Left renal cortex interstitium (tissue), 4 donors: ENCODE measurements at places on chromosomes 11 and 22.

DNA sequence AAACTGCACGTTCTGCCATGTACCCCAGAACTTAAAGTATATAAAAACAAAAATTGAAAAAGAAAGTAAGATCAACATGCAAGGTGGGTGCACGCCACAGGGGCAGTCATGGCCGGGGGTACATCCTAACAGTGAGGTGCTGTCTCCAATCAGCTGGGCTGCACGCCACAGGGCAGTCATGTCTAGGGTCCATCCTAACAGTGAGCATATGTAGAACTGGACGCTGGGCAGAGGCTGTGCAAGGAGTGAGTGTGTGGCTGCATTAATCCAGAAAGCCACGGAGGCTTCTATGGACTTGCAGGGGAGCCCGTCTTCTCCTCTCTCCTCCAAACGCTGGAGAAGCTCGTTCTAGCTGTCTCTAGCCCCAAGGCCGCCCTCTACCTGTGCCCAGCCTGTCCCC, 1105.0 kb downstream of the BRD1 start:
- no peak for DNase-seq

DNA sequence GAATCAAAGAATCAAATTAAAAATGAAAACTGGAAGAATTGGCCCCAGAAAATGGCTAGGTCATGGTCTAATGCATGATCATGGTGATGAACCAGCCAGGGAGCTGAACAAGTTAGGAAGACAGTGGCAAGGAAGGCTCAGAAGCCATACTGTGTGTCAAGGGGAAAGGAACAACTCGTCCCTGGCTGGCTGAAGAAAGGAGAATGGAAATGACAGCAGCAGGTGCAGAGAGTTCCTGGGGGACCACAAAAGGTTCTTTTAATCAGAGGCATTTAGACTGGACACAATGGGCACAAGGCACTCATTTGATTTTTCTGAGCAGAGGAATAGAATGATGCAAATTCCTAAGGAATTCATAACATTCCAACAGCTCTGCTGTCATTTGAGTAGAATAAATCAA, 209.9 kb downstream of the LARGE1 start:
- no peak for DNase-seq

GRCh38 chr11:64851831-64852351, 7.4 kb upstream of the CDC42BPG start:
- no peak for DNase-seq

DNA sequence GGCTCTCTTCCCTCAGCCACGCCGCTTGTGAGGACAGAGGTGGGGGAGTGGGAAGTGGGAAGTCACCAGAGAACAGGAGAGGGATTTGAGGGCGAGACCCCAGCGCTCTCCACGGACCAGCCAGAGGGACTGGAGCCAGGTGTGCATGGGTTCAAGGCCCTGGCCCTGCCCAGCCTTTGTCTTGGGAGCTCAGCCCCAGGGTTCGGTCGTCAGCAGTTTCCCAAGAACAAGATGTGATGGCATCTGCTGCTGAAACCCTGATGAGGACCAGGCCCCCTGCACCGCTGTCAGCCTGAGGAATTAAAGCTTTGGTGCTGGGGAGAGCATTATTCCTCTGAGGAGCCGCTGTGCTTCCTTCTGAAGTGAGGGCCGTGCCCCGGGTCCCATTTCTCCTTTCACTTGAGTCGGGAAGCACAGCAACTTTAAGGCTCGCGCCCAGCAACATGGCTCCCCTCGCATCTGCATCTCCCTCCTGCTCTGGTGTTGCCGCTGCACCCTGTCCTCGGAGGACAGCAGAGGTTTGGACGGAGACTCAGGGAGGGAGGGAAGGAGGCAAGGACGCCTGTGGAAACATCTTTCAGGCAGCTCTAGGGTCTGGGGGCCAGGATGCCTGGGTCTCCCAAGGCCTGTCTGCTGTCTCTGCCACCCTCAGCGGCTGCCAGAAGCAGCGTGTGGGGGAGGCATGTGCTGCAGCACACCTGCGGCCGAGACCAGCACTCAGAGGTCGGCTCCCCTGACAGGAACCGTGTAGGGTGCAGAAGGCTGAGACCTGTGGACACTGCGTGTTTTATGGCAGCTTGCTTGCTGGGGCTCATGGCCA, 3.8 kb downstream of the IFITM5 start:
- DNase-seq = no peak

- no peak for DNase-seq
Observed at GRCh38 chr22:30291058-30291892, 2.0 kb upstream of the CASTOR1 start.

DNA sequence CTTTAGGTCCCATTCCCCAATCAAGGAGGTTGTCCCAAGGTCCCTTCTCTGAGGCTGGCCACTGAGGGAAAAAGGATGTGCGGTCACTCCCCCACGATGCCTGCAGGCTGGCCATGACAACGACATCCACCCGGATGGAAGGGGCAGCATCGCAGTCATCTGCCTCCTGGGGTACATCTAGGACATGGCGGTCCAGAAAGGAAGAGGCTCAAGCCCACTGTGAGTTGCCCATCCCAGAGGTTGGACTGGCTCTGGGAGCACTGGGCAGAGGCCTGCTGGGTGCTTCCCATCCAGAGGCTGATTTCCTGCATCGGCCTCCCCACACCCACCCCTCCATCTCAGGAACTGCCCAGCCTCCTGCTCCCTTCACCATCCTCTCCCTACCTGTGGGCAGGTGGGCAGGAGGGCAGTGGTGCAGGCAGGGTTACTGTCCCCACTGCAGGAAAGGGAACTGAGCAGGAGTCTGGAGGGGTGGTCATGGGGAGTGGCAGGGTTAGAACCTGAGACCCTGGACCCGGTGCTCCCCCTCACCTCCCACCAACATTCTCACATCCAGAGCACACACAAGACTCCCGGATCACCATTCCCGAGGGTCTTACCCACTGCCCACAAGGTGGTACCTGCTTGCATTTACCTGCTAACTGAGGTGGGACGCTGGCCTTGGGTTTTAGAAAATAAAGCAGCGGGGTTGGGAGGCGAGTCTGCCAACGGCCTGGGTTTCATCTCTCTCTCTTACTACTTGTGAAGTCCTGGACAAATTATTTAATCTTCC, 4.4 kb downstream of the RCE1 start:
- DNase-seq = no peak

- no peak for DNase-seq
Observed at GRCh38 chr22:41498303-41498835, 29.5 kb downstream of the ACO2 start.

DNA sequence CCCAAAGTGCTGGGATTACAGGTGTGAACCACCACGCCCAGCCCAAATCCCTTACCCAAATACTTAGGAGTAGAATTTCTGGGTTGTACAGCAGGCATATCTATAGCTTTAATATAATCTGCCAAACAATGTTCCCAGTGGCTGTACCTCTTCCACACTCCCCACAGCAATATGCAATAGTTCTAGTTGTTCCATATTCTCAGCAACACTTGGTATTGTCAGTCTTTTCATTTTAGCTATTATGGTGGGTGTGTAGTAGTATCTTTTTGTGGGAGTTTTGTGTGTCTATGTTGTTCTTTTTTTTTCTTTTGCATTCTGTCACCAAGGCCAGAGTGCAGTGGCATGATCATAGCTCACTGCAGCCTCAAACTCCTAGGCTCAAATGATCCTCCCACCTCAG, 18.8 kb downstream of the SCGB1A1 start:
- DNase-seq = no peak

DNA sequence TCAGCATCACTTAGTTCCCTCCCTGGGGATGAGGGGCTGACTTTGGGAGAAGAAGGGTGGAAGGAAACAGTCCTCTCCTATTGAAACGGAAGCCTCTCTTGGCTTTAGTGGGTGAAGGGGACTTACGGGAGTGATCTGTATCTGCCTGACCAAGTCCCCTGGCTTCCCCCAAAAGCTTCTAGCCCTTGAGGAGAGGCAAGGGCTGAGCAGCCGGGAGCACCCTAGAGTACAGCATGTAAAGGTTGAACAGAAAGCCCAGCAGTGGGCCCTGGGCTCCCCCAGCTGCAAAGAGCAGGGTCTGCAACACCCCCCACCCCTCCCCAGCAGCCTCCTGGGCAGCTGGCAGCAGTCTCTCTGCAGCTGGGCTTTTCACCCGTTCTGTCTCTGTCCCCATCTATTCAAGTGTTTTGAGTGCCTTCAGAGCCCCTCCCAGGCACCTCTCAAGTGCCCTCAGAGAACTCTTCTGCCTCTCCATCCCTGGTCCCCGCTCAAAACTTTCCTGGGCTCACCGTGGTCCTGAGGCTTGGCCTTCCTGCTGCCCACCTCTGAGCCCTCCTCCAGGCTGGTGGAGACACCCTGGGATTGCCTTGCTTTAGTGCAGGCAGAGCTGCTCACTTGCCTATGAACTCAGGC, 2.7 kb downstream of the CAPN5 start:
- no peak for DNase-seq

GRCh38 chr11:45151362-45151982, 5.0 kb downstream of the PRDM11 start:
- no peak for DNase-seq

DNA sequence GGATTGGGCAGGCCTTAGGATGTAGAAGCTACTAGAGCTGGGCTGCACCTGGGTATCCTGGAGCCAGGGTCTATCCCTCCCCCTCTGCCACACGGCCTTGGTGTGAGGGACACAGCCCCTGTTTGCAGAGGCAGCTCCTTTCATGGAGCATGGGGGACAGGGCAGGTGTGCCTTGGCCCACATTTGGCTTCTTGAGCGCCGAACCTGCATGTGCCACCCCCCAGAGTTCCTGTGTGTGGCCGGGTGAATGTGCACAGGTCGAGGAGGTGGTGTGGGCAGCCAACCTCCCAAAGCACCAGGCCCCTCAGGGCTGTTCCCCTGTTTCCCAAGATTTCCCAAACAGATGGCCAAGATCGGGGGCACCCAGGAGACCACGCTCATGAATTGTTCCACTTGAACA, 7.9 kb upstream of the KCNQ1OT1 start:
- DNase-seq = no peak

DNA sequence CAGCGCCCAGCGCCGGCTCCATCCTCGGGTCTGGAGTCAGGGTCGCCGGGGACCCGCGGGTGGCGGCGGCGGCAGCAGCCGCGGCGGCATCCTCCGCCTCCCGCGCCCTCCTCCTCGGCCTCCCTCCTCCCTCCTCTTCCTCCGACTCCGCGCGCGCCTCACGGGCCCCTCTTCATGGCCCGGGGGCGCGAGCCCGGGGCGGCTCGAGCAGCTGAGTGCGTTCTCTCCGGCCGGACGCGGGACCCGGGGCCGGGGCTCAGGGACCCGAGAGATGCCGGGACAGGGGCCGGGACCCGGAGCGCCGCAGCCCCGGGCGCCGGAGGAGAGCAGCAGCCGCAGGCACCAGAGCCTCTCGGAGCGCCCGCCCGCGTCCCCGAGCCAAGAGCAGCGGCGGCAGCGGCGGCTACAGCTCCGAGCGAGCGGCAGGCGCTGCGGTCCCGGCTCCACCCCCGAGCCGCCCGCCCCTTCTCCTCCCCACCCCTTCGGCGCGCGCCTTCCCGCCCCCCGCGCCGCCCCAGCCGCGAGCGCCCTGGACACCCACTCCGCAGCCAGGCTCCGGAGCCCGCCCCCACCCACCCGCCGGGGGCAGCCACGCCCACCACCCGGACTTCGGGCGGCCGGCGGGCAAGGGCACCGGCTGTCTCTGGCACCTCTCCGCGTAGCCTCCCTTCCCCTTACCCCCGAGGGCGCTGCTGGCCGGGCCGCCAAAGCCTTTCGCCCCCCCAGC, at the start of gene CHST1:
CHST1 (minus strand) TSS at position 417 of the 727 bp plus-strand sequence. CDS start 14,699 bp downstream, outside the sequence.
- DNase-seq = no peak

DNA sequence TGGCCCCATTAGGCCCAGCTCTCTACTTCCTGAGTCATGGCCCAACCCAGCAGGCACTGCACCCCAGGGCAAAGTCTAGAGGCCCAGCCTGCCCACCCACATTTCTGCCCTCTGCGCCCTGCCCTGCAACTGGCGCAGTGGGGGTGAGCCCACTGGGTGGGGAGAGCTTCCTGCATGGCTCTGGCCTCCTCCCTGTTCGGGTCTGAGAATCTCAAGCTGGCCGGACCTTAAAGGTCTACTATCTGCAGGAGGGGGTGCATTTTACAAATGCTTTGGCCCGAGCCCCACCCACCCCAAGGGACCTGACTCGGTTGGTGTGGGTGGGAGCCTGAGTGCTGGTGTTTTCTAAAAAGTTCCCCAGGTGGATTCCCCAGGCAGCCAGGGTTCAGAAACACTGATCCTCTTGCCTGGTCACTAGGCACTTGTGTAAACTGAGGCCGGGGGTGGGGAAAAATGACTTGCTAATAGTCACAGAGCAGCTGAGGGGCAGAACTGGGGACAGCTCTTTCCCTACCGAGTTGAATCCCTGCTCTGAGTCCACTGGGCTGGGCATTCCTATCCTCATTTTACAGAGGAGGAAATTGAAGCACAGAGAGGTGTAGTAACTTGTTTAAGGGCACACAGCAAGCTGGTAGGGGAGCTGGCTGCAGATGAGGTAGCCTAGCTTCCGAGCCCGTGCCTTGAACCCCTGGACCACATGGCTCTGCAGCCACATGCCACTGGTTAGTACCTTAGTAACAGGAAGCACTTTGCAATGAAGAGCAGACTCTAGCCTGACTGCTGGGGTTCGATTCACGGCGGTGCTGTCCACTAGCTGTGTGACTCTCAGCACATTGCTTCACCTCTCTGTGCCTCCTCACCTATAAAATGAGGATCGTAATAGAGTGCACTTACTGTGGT, 36.3 kb downstream of the CD82 start:
- DNase-seq = no peak

- no peak for DNase-seq
Observed at GRCh38 chr11:63511048-63511748, 5.3 kb downstream of the LGALS12 start.

DNA sequence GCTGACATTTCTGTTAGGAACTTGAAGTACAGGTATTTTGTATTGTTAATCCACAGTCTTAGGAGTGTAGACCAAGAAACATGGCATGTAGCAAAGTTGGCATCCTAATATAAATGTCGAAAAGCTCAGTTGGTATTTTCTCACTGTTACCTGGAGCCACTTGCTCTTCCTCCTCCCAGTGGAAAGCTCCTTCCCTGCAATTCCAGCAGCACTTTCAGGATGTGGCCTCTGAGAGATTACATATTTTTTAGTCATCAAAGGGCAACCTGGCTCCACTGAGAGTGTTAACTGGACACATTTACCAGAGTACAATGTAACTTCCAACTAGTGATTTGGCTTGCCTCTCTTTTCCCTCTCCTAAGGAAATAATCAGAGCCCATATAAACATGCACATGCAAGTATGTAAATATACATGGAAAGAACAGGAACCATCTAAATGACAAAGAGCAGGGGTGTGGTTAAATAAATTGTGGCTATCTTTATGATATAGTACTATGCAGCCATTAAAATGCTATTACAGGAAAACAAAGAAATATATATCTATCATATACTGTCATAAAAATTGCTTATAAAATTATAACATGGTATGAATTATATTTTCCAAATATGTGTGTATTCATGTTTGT, 14.3 kb upstream of the EED start:
- DNase-seq = no peak

- DNase-seq = no peak
Observed at GRCh38 chr11:94449029-94449428, 44.6 kb downstream of the MRE11 start.

- DNase-seq = peak; percentile 36
Observed at GRCh38 chr22:44523981-44524759, 26.1 kb upstream of the RTL6 start.

GRCh38 chr11:61377461-61378160, 14.8 kb upstream of the TMEM216 start:
- DNase-seq = no peak
